Progenitor cell of endocrine pancreas (in vitro differentiated cells): ENCODE measurements at places on chromosomes 2 and 18. TPM values are rescaled to one million over a fixed set of nuclear protein-coding genes. Genes with fewer than 3 reads are reported as not detected.

GRCh38 chr18:8499810-8500675 is 109.2 kb upstream of the RAB12 start:
- no peak for DNase-seq
- H3K27me3 ChIP-seq = peaks cover 8% of the 10 kb centered on the region
- H3K27ac ChIP-seq = no peak overlapping the region
- H3K36me3 ChIP-seq = no peaks in the 10 kb centered on the region
- peaks cover 3% of the 10 kb centered on the region for H3K4me1 ChIP-seq

DNA sequence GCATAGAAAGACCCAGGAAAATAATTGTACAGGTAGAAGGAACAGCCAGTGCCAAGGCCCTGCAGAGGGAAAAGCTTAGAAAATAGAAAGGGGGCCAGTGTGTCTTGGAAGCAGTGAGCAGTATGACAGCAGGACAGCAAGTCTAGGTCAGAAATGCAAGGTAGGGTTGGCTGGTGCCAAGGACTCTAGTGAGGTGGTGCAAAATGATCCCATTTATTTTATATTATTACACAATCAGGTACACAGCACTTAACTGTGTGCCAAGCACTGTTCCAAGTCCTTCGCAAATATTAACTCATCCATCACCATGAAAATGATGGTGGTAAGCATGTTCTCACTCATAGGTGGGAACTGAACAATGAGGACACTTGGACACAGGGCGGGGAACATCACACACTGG is 100.0 kb downstream of the AQP4 start:
- H3K27ac ChIP-seq = no peak overlapping the region
- peaks cover 22% of the 10 kb centered on the region for H3K4me1 ChIP-seq
- H3K4me3 ChIP-seq = no peak overlapping the region
- no peaks in the 10 kb centered on the region for H3K36me3 ChIP-seq

- peaks cover 35% of the 10 kb centered on the region for H3K27me3 ChIP-seq
- H3K27ac ChIP-seq = no peak overlapping the region
- DNase-seq = no peak
Observed at GRCh38 chr2:118374974-118375755, 286.9 kb downstream of the INSIG2 start.

DNA sequence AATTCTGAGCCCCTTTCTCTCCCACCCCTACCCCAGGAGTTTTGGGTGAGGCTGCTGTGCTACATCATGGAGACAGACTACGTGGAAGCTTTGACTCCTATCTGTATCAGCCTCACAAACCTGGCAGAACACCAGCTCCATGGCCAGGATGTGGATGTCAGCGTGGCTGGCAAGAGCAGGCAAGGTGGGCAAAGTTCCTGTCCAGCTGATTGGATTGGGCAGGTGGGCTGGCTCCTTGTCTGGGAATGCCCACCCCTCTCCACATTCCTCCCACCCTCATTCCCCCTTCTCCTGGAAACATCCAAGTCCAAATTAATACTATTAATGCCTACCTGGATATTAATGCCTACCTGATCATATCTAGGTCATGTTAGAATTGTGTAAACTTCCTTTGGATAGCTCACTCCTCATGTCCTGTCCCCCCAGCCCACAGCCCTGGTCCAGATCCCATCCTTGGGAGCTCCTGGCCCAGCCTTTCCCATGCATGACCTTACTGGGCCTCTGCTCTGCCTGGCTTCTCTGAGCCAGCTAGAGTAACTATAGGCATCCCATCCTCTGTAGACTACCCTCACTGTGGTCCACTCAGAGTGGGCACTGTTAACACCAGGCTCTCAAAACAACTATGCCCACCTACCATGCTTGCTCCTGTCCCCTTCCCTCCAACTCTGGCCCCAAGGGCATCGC is 24.1 kb downstream of the MROH2A start:
- H3K36me3 ChIP-seq = no peaks in the 10 kb centered on the region
- H3K4me3 ChIP-seq = no peak overlapping the region
- no peak overlapping the region for H3K27ac ChIP-seq
- no peaks in the 10 kb centered on the region for H3K4me1 ChIP-seq
- peaks cover 26% of the 10 kb centered on the region for H3K27me3 ChIP-seq
- DNase-seq = no peak

DNA sequence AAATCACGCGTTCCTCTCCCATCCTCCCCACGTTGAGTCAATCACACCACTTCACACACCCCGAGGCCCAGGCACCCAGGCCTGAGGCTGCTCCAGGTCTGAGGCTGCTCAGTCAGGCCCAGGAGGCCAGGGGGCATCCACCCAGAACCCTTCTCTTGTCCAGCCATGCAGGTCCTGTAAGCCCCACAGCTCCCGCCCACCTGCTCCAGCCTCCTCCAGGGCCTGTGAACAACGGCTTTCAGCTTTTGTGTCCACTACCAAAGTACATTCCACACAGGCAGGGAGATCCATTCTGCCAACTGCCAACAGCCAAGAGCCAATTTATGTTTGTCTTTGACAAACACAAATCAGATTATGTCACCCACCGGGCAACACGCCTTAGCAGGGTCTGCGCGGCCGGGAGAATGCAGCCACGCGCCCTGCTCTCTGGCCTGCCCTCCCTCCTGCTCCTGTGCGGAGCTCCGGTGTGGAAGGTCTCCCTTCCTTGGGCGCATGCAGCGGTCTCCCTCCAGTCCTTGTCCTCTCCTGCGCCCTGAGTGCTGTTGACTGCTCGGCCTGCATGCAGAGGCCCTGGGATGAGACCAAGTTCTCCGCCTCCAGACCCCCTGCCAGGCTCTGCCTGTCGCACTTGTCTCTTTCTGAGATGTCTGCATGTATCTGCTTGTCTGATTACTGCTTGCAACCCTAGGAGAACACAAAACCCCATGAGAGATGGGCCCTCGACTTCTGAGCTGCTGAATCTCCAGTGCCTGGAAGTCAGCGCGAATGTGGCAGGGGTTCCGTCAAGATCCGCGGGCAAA is 146.6 kb downstream of the ZNF516 start:
- peak overlapping the region; percentile 34 for H3K27ac ChIP-seq
- peak; percentile 43 for DNase-seq
- H3K36me3 ChIP-seq = peaks cover 6% of the 10 kb centered on the region
- peaks cover 17% of the 10 kb centered on the region for H3K4me1 ChIP-seq

DNA sequence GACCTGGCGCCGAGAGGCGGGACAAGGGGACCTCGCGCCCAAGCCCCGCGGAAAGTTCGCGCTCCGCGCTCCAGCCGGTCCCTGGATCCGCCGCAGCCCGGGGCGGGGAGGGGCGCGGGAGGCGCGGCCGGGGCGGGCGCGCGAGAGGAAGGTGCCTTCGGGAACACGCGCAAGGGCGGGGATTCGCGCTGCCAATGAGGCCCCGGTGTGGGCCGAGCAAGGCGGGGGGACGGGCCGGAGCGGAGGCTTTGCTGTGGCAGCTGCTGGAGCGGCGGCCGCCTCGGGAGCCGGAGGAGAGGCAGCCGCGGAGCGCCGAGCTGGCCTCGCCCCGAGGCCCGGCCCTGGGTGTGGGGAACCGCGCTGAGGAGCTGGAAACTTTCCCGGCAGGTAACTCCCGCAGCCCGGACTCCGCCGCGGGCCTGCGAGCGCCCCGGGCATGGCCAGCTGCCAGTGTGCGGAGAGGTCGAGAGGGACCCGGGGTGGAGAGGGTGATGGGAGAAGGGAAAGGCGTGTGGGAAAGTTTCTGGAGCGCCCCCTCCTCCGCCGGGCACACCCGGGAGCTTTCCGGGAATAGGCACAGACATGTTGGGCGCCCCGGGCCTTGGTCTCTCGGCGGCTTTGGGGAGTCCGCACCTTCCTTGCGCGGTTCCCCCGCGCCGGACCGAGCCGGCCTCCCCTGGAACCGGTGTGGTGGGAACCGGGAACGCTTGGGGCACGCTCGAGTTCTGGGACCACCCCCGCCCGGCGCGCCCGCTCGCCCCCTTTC is at the start of gene TANC1:
Gene TANC1 (plus strand): TSS at position 245 of the 766 bp plus-strand sequence. CDS start 97,271 bp downstream, outside the sequence.
- peaks cover 42% of the 10 kb centered on the region for H3K4me1 ChIP-seq
- peak; percentile 91 for DNase-seq
- H3K27me3 ChIP-seq = peaks cover 29% of the 10 kb centered on the region
- H3K27ac ChIP-seq = peak within 1 kb of the TSS; percentile 94
- peak within 1 kb of the TSS; percentile 94 for H3K4me3 ChIP-seq

The MERTK gene
- total RNA-seq = 20.1 and 20.7 TPM in 2 replicates

The RND3 gene
- total RNA-seq = 40.3 and 42.5 TPM in 2 replicates

The TRIP12 gene
- total RNA-seq = 228 TPM in 2 replicates

The METTL4 gene
- total RNA-seq = 11.2 and 11.3 TPM in 2 replicates
